ENCODE measurements at places on chromosomes 3 and 15.

DNA sequence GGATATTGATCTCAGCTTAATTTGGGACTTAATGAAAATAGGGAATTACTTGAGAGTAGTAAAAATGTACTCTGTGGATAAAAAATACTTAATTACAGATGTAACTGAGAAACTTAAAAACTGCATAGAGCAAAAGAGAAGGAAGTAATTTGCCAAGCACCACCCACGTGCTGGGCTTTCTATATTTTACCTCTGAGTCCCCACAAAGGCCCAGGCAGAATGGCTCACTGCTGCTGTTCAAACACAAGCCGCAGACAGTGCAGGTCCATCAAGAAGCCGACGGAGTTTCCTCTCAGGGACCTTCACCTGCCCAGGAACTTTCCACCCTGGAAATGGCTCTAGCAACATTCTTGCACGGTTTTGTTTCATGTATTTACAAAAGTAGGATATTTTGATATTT is 77.2 kb upstream of the TRPM1 start:
- DNase-seq: peak; percentile 3

- no peak for DNase-seq
Observed at GRCh38 chr15:57605491-57605890, 13.8 kb downstream of the MYZAP start.

GRCh38 chr15:29130951-29131839 is 138.4 kb downstream of the NSMCE3 start:
- no peak for DNase-seq

DNA sequence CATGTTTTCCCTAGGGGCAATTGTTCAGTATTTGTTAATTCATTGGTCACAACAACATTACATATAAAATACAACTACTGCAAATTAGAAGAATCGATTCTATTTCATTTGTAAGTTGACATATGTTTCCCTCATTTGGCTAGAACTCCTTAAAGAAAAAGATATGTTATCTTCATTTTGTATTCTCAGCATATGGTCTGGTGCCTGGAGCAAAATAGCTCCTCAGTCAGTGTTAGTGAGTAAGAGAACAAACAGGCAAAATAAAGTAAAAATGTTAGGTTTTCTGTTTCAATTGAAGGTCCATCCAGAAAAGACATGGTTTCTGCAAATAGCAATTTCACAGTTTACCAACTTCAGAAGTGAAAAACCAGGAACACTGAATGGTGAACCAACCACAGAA is 1343.1 kb downstream of the ROBO1 start:
- no peak for DNase-seq

GRCh38 chr3:25478211-25478757 is 50.2 kb downstream of the RARB start:
- no peak for DNase-seq

- no peak for DNase-seq
Observed at GRCh38 chr3:30770387-30770786, 124.1 kb downstream of the GADL1 start.

DNA sequence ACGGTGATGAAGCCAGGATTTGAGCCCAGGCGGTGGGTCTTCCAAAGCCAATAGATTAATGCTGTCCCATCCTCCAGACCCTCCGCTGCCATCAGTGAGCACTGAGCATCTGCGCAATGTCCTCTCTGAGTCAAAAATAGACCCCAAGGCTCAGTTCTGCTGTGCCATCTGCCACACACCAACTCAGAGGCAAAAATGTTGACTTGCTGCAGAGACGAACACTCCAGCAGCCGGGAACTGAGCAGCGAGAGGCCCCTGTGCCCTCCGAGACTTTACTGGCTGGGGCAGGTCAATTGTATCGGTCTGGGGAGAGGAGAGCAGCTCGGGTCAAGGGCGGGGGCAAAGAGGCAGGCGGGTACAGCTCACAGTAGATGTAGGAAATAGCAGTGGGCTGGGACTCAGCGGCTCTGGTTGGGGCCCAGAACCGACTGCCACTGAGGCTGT is 41.5 kb upstream of the ATP2B2 start:
- no peak for DNase-seq

- DNase-seq: peak; percentile 17
Observed at GRCh38 chr3:156685198-156685597, 10.8 kb downstream of the TIPARP start.

- DNase-seq: no peak
Observed at GRCh38 chr15:58535894-58536293, 104.1 kb downstream of the LIPC start.

DNA sequence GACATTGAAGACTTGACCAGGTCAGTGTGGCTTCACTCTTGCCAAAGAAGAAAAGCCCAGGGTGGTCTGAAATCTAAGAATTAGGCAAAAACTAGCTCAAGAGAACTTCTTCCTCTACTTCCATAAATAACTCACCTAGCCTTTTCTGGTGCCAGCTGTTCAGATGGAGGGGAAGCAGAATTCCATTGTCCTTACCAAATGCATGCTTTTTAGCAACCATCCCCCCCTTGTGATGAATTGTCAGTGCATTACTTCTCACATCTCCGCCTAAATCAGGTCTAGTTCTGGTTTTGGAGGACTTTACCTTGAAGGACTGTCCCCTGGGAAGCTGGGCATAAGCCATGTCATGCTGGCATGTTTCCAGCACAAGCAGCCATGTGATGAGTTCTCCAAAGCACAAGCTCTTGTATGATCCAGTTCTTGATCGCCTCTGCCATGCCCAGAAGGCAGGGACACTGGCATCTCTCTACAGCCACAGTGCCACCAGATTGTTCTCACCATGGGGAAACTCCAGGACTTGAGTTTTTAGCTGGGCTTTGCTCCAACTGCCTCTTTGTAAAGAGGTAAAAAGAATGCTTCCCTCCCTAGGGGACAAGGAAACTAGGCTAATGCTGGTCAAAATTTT is 96.4 kb upstream of the IL12A start:
- DNase-seq: no peak

- DNase-seq: no peak
Observed at GRCh38 chr15:93362203-93362602, 273.2 kb upstream of the RGMA start.

GRCh38 chr3:5348229-5348902 is 160.9 kb downstream of the EDEM1 start:
- DNase-seq: no peak

DNA sequence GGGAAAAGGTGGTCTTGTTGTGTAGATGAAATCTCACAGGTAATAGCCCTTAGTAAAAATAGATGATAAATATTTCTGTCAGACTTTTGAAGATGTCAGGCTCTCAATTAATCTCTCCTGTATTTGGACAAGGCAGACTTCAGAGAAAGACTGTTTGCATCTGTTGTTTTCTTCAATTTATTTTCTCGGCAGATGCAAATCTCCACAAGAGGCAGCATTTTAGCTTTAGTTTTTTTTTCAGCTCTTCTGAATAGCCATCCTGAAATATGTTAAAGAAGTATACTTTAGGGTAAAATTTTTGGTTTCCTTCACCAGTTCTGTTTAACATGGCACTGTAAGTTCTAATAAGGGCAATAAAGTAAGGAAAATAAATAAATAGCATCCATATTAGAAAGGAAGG is 685.1 kb downstream of the SI start:
- DNase-seq: no peak

GRCh38 chr3:197794115-197794514 is 3.1 kb downstream of the LRCH3 start:
- no peak for DNase-seq

DNA sequence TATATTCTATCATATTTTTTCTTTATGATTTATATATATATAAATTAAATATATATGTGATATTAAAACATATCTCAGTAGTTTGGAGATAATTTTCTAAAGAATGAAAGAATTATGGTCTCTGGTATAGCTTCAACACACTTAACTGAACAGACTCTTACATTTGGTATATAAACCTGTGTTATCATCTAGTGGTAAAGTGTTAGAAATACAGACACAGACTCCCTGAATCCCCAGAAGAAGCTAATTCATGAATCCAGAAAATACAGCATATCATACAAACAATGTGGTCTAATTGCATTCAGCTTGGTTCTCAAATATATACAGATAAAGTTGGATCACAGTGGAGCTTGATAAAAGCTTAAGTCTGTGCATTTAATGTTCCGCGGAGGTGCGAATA is 1100.4 kb downstream of the ROBO2 start:
- no peak for DNase-seq

DNA sequence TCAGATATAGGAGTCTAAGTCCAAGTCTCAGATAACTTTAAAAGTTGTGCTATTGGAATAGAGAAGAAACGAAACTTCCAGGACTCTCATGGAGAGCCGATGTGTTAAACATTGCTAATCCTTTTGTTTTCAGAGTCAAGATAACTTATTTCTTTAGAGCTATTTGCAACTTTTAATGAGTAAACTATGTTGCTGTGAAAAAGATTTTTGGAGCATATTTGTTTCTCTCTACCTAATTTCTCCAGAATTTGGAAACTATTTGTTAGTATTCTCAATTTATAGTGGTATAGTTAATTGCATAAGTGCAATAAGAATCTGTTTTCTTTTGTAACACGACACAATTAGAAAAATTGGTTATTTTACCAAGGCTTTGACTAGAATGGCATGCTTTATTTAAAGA is 588.9 kb downstream of the NTRK3 start:
- DNase-seq: no peak

GRCh38 chr3:5796541-5796940 is 609.0 kb downstream of the EDEM1 start:
- no peak for DNase-seq

DNA sequence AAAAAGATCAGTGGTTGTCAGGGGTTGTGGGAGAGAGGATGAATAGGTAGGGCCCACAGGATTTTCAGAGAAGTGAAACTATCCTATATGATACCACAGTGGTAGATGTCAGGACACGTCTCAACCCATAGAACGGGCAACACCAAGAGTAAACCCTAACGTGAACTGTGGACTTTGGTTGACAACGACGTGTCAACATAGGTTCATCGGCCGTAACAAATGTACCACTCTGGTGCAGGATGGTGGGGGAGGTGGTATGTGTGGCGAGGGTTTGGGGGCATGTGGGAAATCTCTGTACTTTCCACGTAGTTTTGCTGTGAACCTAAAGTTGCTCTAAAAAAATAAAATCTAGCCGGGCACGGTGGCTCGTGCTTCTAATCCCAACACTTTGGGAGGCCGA is 13.0 kb upstream of the PIGZ start:
- peak; percentile 31 for DNase-seq

GRCh38 chr3:121956363-121956762 is 62.2 kb downstream of the SLC15A2 start:
- DNase-seq: no peak

GRCh38 chr3:136787349-136787748 is 31.6 kb upstream of the SLC35G2 start:
- no peak for DNase-seq

- DNase-seq: no peak
Observed at GRCh38 chr15:41125931-41126642, 10.0 kb upstream of the INO80 start.

- DNase-seq: no peak
Observed at GRCh38 chr3:62529230-62529629, 155.9 kb upstream of the FEZF2 start.

- no peak for DNase-seq
Observed at GRCh38 chr3:57852896-57853295, 96.8 kb downstream of the SLMAP start.

- DNase-seq: peak; percentile 71
Observed at GRCh38 chr3:3907023-3907422, 107.8 kb downstream of the LRRN1 start.

- DNase-seq: peak; percentile 100
Observed at GRCh38 chr3:160981217-160981938, 123.8 kb downstream of the B3GALNT1 start.

- no peak for DNase-seq
Observed at GRCh38 chr3:57805674-57806073, 49.6 kb downstream of the SLMAP start.

DNA sequence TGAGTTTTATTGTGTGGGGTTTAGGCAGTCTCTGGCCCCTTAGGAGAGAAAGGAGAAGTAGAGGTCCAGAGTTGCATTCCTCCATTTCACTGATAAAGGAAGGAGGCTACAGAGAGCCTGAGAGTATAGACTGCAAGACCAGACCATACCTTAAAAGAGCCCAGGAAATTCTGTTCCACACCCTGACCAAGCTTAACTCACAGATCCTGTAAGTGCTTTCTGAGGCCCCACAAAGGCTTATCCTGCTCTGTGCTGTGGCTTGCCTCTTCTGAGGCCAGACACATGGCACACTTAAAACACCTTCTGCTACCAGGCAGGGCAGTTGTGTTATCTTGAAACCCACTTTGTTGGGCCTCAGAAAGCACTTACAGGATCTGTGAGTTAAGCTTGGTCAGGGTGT is 39.2 kb upstream of the LEKR1 start:
- no peak for DNase-seq

DNA sequence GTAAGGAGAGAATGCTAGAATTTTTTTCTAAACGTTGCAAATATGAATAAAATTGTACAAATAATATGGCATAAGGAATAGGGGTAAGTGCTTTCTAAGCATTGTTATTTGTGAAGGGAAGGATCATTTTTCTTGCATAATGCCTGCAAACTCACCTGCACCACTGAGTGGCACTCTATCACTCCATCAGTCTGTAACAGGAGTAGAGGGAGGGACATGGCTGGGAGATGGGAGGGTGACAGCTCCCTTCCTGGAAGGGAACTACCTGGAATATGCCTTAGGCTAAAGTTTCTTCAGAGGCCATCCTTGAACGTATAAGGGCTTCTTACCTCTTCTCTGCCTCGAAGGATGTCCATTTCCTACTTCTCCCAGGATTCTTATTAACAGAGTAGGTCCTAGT is 3.0 kb downstream of the NAALADL2 start:
- DNase-seq: no peak

Measured in MV-4-11 (cell line).